ENCODE measurements at places on chromosomes 6 and 20.

DNA sequence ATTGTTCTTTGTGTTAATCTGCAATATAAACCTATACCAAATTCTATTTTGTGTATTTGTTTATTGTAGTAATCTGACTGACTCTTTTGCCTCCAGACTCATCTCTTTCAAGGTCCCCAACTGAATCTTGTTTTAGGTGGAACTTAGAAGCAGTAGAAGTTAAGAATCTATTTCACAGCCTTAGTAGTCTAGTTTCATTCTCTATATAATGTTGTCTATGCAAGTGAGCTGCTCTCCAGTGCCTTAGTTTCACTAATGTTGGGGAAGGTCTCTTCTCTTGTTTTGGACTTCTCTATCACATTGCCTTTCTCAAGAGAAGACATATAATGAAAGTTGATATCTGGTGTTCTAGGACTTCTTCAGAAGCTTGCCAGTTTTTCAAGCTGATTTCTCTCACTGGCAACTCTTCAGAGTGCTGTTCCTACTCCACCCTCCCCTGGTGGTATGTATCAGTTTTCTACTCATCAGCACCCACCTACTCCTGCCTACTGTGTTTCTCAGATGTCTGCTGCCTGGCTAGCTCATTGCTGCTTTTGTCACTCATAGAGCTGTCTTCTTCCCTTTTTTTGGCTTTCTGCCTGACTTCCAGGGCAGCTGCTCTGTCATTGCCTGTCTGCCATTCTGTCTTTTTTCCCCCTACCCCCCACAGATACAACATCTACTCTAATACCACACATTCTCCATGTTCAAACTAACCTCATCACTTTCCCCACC lies 82.1 kb downstream of the PTPRA start:
- no peak for DNase-seq

DNA sequence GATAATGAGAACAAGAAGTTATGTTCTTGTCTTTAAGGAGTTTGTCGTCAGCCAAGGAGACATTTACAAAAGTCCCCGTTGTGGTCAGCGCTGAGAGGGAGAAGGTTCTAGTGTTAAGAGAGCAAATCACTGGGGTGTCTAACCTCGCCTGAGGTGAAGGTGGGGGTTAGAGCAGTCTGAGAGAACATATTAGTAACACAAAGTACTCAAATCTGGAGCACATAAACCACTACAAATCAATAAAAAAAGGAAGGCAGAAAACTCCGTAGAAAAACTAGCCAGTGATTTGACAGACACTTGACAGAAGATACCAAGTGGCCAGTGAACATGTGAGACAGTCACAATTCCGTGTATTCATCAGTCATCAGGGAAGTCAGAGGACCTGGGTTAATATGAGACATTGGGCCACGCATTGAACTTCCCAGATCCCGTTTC lies 45.4 kb downstream of the CDS2 start:
- no peak for DNase-seq

DNA sequence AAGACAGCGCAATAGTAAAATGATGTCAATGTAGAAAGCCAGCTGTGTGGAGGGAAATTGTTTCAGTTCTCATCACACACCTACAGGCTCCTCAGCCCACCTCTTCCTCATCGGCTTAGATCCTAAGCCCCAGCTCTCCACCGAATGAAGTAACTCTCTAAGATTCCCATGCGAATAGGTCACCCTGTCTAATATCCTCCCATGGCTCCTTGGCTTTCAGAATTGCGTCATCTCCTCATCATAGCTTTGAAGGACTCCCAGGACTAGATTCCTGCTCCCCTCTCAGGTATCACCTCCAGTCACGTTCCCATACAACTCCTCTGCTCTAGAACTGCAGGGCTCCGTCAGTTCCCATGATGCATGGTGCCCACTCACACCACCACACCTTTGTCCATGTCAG lies 16.2 kb upstream of the SLC22A16 start:
- DNase-seq: no peak

- DNase-seq: no peak
Measured at GRCh38 chr20:18428490-18429173, 38.2 kb downstream of the DZANK1 start.

Measured in NCI-H187 (cell line).